ENCODE measurements at places on chromosomes 1 and 21.

DNA sequence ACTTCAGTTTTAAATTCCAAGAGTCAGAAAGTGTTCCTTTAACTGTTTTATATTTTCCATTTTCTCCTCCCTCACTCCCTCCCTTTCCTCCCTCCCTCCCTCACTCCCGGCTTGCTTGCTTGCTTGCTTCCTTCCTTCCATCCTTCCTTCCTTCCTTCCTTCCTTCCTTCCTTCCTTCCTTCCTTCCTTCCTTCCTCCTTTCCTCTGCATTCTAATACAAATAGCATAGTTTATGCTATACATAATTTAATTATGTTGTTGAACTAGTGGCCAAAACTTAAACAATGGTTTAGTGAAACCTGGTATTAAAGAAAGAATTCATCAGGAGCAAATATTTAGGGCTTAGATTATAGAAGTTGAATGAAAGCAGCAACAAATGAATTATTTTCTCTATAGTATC is 188.5 kb upstream of the OLFM3 start:
- no peak for DNase-seq

- DNase-seq, result no peak
These were observed 150.8 kb upstream of the C1orf105 start for GRCh38 chr1:172269644-172270043.

DNA sequence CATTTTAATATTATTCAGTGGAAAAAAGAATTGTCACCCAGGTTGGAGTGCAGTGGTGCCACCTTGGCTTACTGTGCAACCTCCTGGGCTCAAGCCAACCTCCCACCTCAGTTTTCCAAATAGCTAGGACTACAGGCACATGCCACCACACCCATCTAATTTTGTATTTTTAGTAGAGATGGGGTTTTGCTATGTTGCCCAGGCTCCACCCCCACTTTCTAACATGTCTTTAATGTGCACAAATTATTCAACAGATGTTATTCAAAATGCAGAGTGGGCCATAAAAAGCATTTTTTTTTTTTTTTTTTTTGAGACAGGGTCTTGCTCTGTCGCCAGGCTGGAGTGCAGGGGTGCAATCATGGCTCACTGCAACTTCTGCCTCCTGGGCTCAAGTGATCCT is 17.3 kb downstream of the DDX59 start:
- no peak for DNase-seq

DNA sequence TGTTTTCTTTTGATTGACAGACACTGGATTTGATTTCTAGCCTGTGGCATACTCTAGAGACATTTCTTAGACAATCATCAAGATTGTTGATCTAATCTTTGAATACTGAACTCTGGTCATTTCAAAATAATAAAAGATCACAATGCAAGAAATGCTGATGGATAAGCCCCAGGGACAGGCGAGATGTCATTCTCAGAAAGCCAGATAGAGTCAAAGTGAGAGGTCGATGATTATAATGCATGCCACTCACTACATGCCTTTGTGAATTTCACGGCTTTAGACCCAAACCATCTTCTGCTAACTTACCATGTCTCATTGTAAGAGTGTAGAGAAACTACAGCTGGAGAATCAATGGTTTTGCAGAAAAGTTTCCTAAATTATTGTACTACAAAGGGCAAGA is 257.1 kb downstream of the DYRK1A start:
- DNase-seq, result no peak

DNA sequence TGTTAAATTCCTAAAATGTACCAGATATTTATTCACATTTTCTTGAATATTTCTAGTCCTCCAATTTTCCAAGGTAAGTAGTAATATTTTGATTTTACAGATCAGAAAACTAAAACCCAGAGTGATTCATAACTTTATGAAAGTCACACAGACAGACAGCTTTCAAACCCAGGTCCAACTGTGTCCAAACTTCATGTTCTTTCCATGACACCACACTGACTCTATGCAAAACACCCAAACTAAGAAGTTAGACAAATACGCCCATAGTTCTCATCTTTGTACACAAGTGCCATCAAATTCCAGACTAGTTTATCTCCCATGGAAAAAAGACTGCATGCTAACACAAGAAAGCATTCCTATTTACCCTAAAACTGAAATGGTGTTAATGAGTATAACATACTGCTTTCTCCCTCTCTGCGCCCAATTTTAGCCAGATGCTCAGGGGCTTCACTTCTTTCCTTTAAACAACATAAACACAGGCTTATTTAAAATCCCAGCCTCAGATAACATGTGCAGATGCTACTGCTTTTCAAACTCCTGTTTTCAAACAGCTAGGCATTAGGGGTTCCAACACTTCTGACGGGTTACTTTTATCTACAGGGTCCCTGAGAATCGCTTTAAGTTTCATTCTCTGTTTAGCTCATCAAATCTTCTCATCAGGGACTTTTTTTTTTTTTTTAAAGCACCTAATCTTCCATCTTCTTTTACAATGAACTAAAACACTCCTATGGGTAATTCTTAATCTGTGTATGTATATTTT is 44.6 kb downstream of the WASF2 start:
- DNase-seq, result no peak

DNA sequence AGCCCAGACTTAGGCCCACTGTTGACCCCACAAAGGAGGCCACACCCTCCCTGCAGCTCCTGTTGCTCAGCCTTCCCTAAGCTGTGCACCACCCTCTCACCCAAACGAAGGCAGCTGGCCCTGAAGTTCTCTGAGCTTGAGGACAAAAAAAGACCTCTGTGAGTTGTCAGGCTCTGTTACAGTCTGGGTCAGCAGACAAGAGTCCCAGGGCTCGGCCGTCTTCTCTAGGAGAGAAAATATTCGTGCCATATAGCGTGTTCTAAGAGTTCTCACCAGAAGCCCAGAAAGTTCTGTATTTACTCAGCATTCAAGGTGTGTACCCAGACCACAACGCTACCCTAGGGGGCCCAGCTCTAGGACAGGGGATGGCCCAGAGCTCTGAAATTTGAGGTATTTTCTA is 25.5 kb upstream of the LYST start:
- no peak for DNase-seq

Measured in stimulated activated CD4-positive, alpha-beta T cell treated with anti-CD3 and anti-CD28 coated beads, TNF-alpha, amount 100 ng/mL, for 1 hour (primary cell).